ENCODE measurements at places on chromosomes 5 and 9. TPM values are rescaled to one million over a fixed set of nuclear protein-coding genes. Genes with fewer than 3 reads are reported as not detected.

DNA sequence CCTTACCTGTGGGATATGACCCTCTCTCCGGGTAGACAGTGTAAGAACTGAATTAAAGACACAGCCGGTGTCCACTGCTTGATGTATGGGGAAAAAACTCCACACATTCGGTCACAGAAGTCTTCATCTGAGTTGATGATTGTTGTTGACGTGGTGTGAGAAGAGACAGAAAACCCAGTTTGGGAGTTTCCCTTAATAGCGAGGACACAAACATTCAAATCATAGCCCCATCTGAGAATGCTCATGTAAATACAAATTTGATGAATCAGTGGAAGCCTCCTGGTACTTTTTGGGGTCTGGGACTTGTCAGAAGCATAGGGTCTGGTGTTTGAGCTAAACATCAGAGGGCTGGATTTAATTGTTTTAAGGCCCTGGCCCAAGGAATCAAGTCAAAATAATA lies 11.0 kb downstream of the HAVCR1 start:
- DNase-seq, result no peak

DNA sequence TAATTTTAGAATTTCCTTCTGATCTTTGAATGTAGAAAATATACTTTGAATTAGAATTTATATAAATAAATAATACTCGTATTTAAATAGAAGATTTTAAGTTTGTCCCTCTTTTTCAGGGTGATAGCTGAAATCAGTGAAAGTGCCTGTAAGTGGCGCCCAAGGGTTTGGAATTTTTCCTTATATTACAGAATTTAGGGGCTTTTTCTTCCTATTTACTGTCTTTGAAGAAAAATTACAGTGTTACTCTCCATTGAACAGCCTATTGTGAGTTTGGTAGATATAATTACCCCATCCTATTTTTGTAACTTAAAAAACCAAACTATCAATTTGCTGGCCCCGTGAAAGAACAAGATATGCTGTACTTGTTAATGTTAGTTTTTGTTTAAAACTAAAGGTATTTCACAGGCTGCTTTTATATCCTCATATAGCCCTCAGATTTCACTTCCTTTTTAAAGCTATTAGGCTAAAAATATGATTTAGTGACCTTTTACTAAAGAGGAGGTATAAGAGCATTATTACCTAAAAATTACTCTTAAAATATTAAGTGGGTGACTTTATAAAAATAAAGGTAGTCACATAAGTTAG lies 3.2 kb downstream of the MAP3K1 start:
- DNase-seq, result no peak

- no peak for DNase-seq
Observed at GRCh38 chr5:71695595-71695994, 23.5 kb upstream of the CARTPT start.

DNA sequence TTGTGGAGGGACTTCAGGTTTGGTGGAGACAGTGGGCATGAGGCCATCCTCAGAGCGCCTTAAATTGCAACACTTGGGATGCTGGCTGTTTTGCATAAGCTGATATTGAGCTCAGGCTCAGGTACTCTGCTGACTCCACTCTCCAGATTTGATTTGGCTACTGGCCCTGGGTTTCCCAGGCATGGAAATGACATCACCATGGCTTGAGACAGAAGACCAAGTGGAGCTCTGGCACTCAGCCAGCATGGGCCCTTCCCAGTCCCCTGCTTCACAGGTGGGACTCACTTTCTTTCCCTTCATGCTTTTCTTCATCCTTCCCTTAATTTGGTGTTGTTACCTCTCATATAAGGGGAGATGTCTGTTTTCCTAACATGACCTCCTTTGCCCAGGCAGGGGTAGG lies 72.0 kb upstream of the IL12B start:
- DNase-seq, result no peak

- DNase-seq, result no peak
Observed at GRCh38 chr5:60916646-60917045, 28.2 kb downstream of the ERCC8 start.

GRCh38 chr9:111896942-111897600 lies 457 bp downstream of the UGCG start:
- peak; percentile 46 for DNase-seq

GRCh38 chr5:74310997-74311930 lies 329.3 kb downstream of the ENC1 start:
- DNase-seq, result no peak

GRCh38 chr5:29252390-29252789 lies 1941.1 kb upstream of the CDH6 start:
- no peak for DNase-seq

- DNase-seq, result no peak
Observed at GRCh38 chr5:91271999-91272398, 111.1 kb downstream of the ARRDC3 start.

GRCh38 chr5:37641933-37642332 lies 197.9 kb downstream of the GDNF start:
- DNase-seq, result no peak

- DNase-seq, result no peak
Observed at GRCh38 chr5:158120760-158121159, 261.8 kb upstream of the CLINT1 start.

DNA sequence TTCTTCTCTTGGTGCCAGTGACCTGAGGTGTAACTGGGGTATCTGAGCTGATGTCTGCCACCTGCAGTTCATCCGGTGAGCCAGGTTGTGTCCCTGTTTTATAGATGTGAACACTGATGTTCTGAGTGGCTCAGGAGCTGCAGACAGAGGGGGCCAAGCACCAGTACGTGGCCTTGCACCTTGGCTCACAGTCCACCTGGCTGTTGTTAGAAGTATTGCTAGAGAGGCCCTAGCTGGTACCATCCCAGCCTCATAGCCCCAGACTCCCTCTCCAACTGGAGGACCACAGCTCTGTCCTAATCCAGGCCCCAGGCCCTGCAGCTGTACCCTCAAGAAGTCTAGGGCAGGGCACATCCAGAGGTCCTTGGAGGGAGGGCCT lies 16.2 kb downstream of the PHF2 start:
- no peak for DNase-seq

GRCh38 chr5:128813317-128814070 lies 151.8 kb upstream of the SLC27A6 start:
- DNase-seq, result no peak

- DNase-seq, result no peak
Observed at GRCh38 chr5:139889410-139889809, 93.8 kb downstream of the PSD2 start.

The GZMA gene
- total RNA-seq, result 2.4 TPM

The IPO11 gene
- total RNA-seq, result 57.2 TPM

The KIF20A gene
- total RNA-seq, result 66.6 TPM

The SHOC1 gene
- total RNA-seq, result not detected

The NIPBL gene
- total RNA-seq, result 42.7 TPM

Measured in activated CD4-positive, alpha-beta T cell treated with anti-CD3 and anti-CD28 coated beads for 36 hours (primary cell).